ENCODE measurements at places on chromosomes 16 and 17.
A peak's percentile ranks its signal among the peaks of the same experiment; 100 is the strongest.

DNA sequence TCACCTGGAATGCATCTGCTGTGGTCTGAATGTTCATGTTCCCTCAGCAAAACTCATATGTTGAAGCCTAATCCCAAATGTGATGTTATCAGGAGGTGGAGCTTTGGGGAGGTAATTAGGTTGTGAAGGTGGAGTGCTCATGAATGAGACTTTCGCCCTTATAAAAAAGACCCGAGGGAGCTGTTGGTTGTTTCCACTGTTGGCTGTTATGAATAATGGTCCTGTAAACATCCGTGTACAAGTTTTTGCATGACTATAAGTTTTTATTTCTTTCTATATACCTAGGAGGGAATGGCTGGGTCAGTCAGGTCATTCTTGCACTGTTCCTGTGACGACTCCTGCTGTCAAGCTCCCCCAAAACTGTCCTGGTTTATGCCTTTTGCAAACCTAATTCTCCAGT is 9.6 kb upstream of the CHP2 start:
- DNase-seq, result no peak

- DNase-seq, result no peak
Measured at GRCh38 chr17:42031584-42031983, 11.7 kb downstream of the NKIRAS2 start.

DNA sequence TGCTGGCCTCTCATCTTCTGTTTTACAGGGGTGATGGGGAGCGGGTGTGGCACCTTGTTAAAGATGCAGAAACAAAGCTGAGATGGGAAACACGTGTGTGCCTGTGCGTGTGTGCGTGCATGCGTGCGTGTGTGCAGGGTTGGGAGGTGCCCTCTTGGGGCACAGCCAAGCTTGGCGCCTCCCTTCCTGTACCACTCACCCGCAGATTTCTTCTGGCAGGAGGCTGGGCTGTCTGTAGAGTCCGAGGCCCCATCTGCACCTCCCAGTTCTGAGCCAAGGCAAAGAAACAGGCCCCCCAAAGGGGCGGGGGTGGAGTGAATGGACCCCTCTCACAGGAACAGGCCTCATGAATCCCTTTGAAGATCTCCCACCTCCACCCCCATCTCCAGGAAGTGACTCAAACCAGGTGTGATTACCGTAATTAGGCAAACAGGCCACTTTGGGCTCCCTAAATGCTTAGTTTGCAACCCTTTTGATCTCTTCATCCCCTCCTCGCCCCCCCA is 20.9 kb downstream of the TNS4 start:
- DNase-seq, result peak; percentile 65

DNA sequence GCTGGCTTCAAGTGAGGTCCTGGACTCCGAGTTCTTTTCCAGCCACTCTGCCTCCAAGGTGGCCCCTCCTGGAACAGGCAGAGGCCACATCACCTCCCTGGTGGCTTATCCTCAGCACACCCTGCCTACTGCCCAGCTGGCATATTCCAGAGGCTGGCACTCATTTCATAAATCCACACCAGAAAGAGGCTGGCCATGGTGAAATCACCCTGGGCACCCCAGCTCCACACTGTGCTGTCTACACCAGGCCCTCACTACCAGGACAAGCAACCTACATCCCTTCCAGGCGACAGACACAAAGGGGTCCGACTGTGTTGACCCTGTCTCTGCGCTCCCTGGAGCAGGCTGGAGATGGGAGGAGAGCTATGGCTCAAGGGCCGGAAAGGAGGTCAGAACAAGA is 100.2 kb downstream of the C16orf78 start:
- DNase-seq, result no peak

GRCh38 chr16:56985288-56985961 is 3.9 kb upstream of the NLRC5 start:
- DNase-seq, result no peak

GRCh38 chr17:60590070-60590469 is 9.9 kb upstream of the PPM1D start:
- DNase-seq, result no peak

DNA sequence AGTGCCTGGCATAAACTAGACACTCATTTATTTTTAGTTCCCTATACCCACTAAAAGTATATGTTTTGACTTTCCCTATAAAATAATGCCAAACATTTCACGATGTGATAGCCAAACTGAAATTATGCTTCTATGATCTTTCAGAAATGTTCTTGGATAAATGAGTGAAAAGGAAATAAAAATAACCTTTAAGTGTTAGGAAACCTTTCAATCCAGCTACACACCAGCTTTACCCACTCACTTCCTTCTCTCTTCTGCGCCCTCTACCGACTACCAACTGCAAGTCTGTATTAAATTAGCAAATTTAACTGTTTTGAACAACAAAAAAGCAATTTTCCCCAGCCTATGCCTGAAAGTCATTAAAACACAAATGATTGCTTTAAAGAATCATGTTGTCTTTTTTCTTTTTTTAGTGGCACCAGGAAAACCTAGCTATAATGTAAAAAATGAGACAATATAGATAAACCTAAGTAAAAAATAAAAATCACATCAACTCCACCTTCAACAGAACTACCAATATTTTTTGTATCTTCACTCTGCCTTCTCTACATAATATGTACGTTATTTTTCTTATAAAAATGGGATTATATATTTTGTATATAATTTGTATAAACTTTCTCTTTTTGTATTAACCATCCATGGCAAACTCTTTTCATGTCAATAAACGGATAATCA is 13.2 kb upstream of the TMEM100 start:
- DNase-seq, result no peak

- no peak for DNase-seq
Measured at GRCh38 chr17:12744298-12744697, 45.0 kb upstream of the ARHGAP44 start.

- DNase-seq, result no peak
Measured at GRCh38 chr17:28524476-28525424, 18.6 kb downstream of the FOXN1 start.

- DNase-seq, result no peak
Measured at GRCh38 chr17:2943981-2944380, 119.4 kb downstream of the OR1D5 start.

GRCh38 chr16:89172528-89173173 is 1.1 kb downstream of the CDH15 start:
- no peak for DNase-seq

DNA sequence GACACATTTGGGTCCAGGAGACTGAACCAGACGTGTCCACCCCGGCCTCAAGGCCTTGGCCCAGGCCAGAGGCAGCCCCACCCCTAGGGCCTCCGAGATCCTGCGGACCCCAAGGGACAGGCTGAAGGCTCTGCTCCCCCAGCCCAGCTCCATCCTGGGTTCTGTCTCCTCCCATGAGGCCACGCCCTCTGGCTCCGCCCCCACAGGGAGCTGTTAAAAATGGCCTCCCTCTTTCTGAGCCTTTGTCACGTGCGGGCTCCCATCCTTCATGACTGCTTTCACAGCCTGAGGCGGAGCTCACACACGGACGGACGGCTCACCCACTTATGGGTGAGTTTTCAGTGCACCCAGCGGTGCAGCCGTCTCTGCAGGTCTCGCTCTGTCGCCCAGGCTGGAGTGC is 6.5 kb upstream of the CACNA1H start:
- no peak for DNase-seq

GRCh38 chr16:55494994-55495421 is 13.9 kb upstream of the LPCAT2 start:
- DNase-seq, result no peak

- no peak for DNase-seq
Measured at GRCh38 chr17:43020030-43020621, 2.1 kb downstream of the VAT1 start.

GRCh38 chr16:79195938-79196337 is 404.6 kb downstream of the MAF start:
- DNase-seq, result no peak

GRCh38 chr16:7571366-7571765 is 238.7 kb downstream of the RBFOX1 start:
- DNase-seq, result no peak

DNA sequence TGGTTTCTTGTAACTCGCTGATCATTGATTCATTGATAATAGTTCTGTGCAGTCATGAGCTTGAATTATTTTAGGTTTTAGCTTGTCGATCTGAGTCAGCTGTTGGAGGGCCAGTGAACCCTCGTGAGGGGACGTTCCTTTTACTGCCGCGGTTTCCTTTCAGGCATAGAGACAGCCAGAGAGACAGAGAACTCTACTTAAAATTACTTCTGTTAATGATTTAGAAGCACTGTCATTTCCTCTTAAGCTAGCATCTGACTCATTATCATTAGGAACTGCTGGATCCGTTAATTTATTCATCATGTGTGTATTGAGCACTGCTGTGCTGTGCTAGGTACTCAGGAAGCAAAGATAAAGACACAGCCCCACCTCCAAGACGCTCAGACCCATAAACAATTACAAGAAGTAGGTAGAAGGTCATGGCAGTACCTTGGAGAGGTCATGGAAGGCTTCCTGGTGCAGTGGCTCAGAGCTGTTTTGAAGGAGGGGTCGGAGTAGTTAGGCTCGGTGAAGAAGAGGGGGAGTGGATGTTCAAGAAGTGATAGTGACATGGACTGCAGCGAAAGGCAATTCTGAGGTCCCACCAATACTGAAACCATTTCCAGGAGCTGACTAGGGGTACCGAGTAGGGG is 3.3 kb downstream of the PGS1 start:
- DNase-seq, result no peak

DNA sequence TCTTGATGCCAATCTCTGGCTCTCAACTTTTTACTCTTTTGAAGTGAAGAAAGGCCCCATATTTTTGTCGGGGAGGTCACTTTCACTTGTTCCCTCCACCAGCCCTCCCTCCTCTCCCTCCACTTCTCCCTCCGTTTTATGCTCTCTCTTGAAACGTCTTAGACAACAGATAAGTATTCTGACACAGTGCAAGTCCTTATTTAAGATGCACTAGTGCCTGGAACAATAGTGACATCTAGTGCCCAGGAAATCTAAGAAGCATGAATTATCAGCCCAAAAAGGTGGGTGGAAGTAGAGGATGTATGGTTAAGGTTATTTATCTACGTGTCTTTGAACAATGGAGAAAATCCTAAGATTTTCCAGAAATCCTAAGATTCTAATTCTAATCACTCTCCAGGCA is 17.9 kb downstream of the PSME3IP1 start:
- no peak for DNase-seq

- DNase-seq, result peak; percentile 67
Measured at GRCh38 chr17:8176197-8176940, at the start of gene TMEM107. TMEM107 (minus strand) TSS chr17:8176380; CDS start chr17:8176286, 94 bp downstream.

DNA sequence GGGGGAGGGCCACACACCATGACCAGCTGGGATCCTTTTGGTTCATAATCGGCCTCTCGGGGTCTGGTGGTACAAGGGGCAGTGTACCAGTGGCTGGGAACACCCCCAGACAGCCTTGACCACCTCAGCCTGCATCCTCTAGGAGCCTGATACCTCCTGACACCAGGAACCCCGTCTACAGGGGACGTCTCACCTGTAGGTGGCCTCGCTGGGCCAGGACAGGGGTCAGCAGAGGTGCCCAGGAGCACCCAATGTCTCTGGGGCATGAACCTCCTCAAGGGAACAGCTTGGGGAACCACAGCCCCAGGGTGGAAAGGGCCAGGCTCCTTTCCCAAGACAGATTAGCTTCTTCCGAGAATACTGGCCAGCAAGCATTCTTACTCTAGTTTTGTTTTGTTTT is 2.5 kb upstream of the METRNL start:
- no peak for DNase-seq

DNA sequence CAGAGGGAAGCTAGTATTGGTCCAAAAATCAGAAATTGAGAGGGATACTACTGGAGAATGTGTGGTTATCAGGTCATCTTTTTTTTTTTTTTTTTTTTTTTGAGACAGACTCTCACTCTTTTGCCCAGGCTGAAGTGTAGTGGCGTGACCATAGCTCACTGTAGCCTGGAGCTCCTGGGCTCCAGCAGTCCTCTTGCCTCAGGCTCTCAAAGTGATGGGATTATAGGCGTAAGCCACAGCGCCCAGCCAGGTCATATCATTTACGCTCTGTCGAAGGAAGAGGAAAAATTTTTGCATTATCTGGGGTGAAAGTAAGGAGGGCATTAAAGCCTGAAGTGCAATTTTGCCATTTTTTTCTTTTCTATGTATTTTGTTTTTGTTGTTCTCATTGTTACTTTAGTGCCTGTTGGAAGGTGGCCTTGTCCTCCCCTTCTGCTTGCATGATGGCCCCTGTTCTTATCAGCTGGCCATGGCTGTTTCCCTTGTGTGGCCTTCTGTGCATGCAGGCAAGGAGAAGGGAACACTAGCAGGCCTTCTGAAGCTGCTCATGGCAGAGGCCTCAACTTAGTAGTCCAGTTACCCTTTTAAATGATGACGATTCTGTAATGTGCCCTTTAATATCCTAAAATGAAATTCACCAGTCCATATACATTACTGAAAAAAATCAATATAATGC is 118.3 kb downstream of the SPECC1 start:
- DNase-seq, result no peak

All from stimulated activated CD8-positive, alpha-beta memory T cell treated with anti-CD3 and anti-CD28 coated beads, Interleukin-15, amount 100 ng/mL, for 4 hours (primary cell).